ENCODE measurements at places on chromosomes 3 and 15.

GRCh38 chr15:55343168-55343567, 24.1 kb downstream of the PIGB start:
- peak; percentile 13 for DNase-seq

DNA sequence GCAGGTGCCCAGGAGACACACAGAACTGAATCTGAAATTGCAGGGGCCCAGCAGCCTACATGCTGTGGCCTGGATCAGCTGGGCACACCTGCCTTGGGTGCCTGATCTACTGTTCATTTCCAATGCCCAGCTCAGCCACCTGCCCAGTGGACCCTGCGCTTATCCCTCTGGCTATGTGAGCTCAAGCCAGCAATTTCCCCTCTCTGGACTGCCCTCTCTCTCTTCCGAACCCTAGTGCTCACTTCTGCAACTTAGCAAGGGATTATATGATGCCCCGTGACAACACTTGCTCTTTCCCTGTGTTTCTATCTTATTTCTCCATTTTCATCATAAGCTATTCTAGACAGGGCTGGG, 276.0 kb downstream of the UACA start:
- DNase-seq = no peak

- DNase-seq = peak; percentile 85
Measured at GRCh38 chr3:56858331-56858730, 56.6 kb upstream of the ARHGEF3 start.

DNA sequence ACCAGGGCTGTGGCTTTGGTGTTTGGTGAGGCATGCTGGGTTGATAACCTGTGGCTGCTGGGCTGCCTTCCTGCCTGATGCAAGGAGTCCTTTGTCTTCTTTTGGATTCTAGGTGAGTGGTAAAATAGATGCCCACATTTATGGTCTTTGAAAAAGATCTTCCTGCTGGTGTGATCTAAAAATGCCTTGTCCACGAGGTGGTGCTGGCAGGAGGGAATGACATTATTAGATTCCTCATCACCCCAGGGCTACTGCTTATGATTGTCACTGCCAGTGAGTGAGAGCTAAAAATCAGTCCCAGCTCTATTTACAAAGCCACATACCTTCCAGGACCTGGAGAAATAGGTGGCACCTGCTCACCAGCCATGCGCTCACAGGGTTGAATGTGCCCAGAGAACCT, 355.5 kb upstream of the ROPN1 start:
- no peak for DNase-seq

DNA sequence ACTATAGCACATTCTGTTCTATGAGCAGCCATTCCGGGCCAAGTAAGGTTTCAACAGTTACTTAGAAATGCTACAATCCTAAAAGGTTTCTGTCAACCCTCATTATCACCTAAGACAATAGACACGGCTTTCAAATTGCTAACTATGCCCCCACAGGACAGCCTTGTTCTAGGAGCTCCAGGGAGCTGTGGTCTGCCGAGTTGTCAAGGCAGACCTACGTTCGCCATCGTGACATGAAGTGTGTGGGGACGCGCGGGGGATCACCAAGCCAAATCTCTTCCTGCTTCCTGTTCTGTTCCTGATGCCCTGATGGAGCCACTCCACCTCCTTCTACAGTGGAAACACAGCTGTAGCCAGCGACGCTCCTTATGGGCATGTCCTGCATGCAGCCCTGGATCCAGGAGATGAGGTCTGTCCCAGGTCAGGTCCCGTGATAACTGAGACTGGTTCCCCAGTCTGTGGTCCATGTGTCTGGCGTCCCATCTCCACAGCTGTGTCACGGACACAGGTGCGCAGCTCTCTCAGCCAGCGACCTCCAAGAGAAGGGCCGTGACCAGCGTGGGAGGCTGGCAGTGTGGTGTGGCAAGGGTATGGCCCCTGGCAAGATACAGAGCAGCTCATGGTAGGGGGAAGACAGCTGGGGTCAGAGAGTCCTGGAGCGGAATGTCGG, 82.8 kb downstream of the PCSK6 start:
- no peak for DNase-seq

- DNase-seq = no peak
Measured at GRCh38 chr3:75129101-75129500, 514.6 kb upstream of the CNTN3 start.

DNA sequence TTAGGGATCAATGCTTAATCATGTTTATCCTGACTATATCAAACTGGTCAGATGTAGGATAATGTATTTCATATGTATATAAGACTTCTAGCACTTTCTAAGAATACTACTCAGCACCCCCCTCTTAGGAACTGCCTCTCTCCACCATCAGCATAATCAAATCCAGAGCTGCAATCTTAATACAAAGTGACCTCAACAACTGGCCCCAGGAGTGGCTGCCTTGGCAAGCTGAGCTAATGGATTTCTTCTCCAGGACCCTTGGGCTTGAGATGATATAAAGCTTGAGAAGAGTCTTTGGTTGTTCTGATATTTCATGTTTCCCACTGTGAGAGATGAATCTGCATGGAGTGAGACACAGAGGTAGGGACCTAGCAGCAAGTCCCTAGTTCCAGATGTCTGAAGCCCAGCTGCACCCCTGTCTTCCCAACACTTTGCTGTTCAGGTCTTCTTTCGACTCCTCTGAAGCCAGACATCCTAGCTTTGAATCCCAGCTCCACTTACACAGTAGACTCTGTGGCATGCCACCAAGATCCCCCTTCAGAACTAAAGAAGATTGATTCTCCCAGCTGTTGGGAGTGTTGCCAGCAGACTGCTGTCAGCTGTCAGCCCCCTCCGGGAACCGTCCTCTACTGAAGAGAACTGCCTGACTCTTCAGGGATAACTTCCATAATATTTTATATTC, 309.3 kb upstream of the UBE2E2 start:
- no peak for DNase-seq

GRCh38 chr3:8595695-8596115, 48.9 kb downstream of the SSUH2 start:
- no peak for DNase-seq

Measured in SK-N-DZ (cell line).